Uterus (tissue), 4 donors: ENCODE measurements at places on chromosomes 4 and X. TPM values are rescaled to one million over a fixed set of nuclear protein-coding genes. Genes with fewer than 3 reads are reported as not detected.
A peak's percentile ranks its signal among the peaks of the same experiment; 100 is the strongest.

- no peaks in the 10 kb centered on the region for H3K36me3 ChIP-seq
- no peaks in the 10 kb centered on the region for H3K27me3 ChIP-seq
- no peak overlapping the region for H3K4me3 ChIP-seq
- no peak overlapping the region for H3K27ac ChIP-seq
Observed at GRCh38 chr4:120446051-120446567, 379.5 kb upstream of the MAD2L1 start.

GRCh38 chrX:96382018-96382417, 302.6 kb upstream of the DIAPH2 start:
- no peak overlapping the region for H3K27ac ChIP-seq
- no peaks in the 10 kb centered on the region for H3K4me1 ChIP-seq
- no peak for DNase-seq
- no peak overlapping the region for H3K4me3 ChIP-seq
- H3K36me3 ChIP-seq: no peaks in the 10 kb centered on the region
- no peaks in the 10 kb centered on the region for H3K27me3 ChIP-seq

GRCh38 chrX:111098874-111099273, 2.9 kb downstream of the PAK3 start:
- peak; percentile 34 for DNase-seq
- no peaks in the 10 kb centered on the region for H3K36me3 ChIP-seq
- H3K4me1 ChIP-seq: no peaks in the 10 kb centered on the region
- no peak overlapping the region for H3K4me3 ChIP-seq

DNA sequence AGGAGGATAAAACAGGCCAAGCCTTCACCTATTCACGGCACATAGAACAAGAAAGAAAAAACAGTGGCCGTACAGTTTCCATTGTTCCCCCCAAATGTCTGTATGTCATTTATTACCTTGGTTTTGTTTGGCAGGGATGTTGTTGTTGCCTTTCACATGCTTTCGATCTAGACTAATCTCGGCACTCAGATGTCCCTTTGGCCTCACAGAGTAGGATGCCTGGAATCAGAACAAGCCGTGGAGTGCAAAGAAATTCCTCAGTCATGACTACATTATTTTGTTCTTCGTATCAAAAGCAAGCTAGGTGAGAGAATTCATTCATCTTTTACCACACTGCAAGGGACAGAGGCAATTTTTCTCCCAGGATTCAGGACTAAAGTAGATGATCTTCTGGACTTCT, 106.9 kb downstream of the SMIM20 start:
- H3K4me3 ChIP-seq: no peak overlapping the region
- DNase-seq: no peak
- H3K27me3 ChIP-seq: no peaks in the 10 kb centered on the region
- H3K27ac ChIP-seq: peak overlapping the region; percentile 54
- H3K4me1 ChIP-seq: peaks cover 16% of the 10 kb centered on the region

GRCh38 chrX:118254611-118255010, 91.3 kb upstream of the WDR44 start:
- DNase-seq: peak; percentile 19
- no peaks in the 10 kb centered on the region for H3K27me3 ChIP-seq
- H3K36me3 ChIP-seq: no peaks in the 10 kb centered on the region
- H3K27ac ChIP-seq: no peak overlapping the region
- no peaks in the 10 kb centered on the region for H3K4me1 ChIP-seq

DNA sequence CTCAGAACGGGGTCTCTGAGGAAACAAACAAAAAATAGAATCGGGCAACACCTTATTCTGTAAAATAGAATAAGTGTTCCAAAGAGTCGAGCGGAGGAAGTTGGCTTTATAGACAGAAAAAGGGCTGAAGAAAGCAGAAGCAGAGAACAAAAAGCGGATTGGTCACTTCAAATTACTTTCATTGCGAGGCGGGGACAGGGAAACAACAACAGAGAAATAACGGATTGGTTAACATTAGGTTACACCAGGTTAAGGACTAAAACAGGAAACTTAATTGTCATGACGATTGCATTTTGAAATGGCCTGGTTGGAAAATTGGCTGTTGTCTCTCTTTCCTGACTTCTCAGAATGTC, 433 bp upstream of the COQ2 start:
- H3K27ac ChIP-seq: peak overlapping the region; percentile 95
- no peaks in the 10 kb centered on the region for H3K36me3 ChIP-seq
- peak overlapping the region; percentile 67 for H3K4me3 ChIP-seq
- DNase-seq: no peak

DNA sequence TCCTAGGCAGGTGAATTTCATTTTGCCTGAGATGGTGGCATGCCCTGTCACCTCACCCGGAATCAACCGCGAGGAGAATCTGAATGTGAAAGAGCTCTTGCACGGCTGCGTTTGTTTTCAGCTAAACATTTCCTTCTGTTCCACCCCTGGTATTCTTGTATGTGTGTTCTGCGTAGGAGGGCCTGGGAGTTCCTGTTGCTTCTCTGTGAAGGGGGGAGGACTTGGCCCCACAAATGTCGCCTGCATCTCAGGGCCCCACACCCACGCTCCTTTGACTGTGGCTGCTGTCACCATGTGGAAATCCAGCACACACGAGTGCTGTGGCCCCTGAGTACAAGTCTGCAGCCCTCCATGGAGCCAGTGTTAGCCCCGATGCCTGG, 45.8 kb upstream of the CLCN4 start:
- H3K27ac ChIP-seq: no peak overlapping the region
- H3K27me3 ChIP-seq: no peaks in the 10 kb centered on the region
- H3K4me1 ChIP-seq: no peaks in the 10 kb centered on the region
- no peak for DNase-seq

DNA sequence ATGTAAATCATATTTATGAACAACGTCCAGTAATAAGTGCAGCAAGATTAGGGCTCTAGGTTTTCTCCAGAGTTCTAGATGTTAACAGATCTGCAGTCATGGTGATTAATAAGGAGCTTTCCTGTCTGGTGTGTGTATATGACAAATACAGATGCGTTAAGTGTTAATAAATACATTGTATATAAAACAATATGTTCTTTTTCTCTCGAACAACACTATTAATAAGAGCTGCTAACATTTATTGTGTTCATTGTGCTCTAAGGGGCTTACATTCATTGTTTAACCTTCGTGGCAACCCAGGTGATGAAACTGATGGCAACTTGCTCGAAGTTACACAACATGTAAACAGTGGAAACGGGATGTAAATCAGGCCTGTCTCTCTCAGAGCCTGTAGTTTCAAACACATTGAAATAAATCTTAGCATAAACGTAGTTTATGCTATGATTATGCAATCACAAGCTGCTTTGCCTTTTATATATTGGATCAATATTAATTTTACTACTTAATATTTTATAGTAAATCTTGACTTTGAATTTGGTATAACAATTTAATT, 547 bp upstream of the CLGN start:
- H3K36me3 ChIP-seq: no peaks in the 10 kb centered on the region
- no peak overlapping the region for H3K27ac ChIP-seq
- H3K4me3 ChIP-seq: peak overlapping the region; percentile 37
- no peak for DNase-seq
- no peaks in the 10 kb centered on the region for H3K4me1 ChIP-seq

The MUC7 gene
- not detected for total RNA-seq

The HTRA3 gene
- 28.5 TPM for total RNA-seq

The PPP4R3C gene
- total RNA-seq: not detected

DNA sequence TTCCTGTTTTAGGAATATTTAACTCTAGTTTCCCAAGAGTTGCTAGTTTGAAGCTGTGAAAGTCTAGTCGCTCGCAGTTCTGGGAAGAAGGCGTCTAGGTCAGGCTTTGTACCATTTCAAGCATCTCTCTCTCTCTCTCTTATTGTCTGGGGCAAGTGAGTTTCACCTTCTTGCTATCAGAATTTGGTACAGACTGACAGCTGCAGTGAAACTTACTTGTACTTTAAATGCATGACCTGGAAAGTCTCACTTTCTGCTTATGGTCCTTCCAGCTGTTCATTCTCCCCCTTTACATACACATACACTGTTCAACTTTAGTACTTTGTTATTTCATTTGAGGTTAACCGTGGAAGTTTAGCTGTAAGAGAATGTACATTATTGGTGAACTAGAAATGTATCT, 4.4 kb downstream of the FRMPD4 start:
- H3K4me1 ChIP-seq: no peaks in the 10 kb centered on the region
- no peak for DNase-seq
- H3K27me3 ChIP-seq: no peaks in the 10 kb centered on the region
- H3K36me3 ChIP-seq: no peaks in the 10 kb centered on the region

The ENOPH1 gene
- total RNA-seq: 40.2 TPM

- no peak overlapping the region for H3K27ac ChIP-seq
- H3K4me3 ChIP-seq: no peak overlapping the region
- no peaks in the 10 kb centered on the region for H3K4me1 ChIP-seq
- H3K36me3 ChIP-seq: no peaks in the 10 kb centered on the region
- no peaks in the 10 kb centered on the region for H3K27me3 ChIP-seq
Observed at GRCh38 chr4:108244606-108245005, 75.9 kb upstream of the LEF1 start.

- no peaks in the 10 kb centered on the region for H3K36me3 ChIP-seq
- H3K4me1 ChIP-seq: peaks cover 5% of the 10 kb centered on the region
- no peak for DNase-seq
- no peak overlapping the region for H3K4me3 ChIP-seq
- no peak overlapping the region for H3K27ac ChIP-seq
Observed at GRCh38 chr4:182141061-182141460, 102.1 kb upstream of the TENM3 start.

DNA sequence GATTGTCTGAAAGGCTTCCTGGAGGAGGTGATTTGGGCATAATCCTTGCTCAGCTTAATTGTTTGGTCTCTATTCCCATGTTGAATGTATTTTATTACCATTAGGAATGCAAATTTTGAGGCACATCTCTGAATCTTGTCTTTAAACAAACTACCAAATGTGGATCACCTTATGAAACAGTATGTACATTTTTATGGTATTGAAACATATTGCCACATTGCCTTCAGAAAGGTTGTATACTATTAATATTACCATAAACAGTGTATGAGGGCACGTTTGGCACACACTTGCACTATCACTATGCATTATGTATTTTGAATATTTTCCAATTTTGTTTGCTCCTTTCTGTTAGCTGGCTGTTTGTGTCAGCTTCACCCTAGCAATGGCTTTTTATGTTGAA, 60.0 kb upstream of the ALB start:
- H3K4me3 ChIP-seq: no peak overlapping the region
- DNase-seq: no peak
- no peaks in the 10 kb centered on the region for H3K27me3 ChIP-seq
- H3K4me1 ChIP-seq: no peaks in the 10 kb centered on the region

- no peak overlapping the region for H3K27ac ChIP-seq
- no peak overlapping the region for H3K4me3 ChIP-seq
- no peak for DNase-seq
- H3K27me3 ChIP-seq: no peaks in the 10 kb centered on the region
- no peaks in the 10 kb centered on the region for H3K36me3 ChIP-seq
- H3K4me1 ChIP-seq: no peaks in the 10 kb centered on the region
Observed at GRCh38 chr4:23876418-23877089, 13.3 kb downstream of the PPARGC1A start.
